ENCODE measurements at places on chromosomes 1 and 21. TPM values are rescaled to one million over a fixed set of nuclear protein-coding genes. Genes with fewer than 3 reads are reported as not detected.

The MTF2 gene
- total RNA-seq = 13.4 TPM

The RAB7B gene
- 0.32 TPM for total RNA-seq

The B3GALT2 gene
- 0.50 TPM for total RNA-seq

The TSPAN1 gene
- total RNA-seq = 1.5 TPM

The CRP gene
- 0.17 TPM for total RNA-seq

The CHI3L1 gene
- 1.7 TPM for total RNA-seq

The ZFP69B gene
- total RNA-seq = 0.83 TPM

The NHLH2 gene
- total RNA-seq = not detected

The SUSD4 gene
- total RNA-seq = 1.1 TPM

The HFM1 gene
- 0.42 TPM for total RNA-seq

- no peak for DNase-seq
Observed at GRCh38 chr1:49197081-49197480, 420.4 kb upstream of the BEND5 start.

GRCh38 chr1:27408151-27408550, 15.7 kb downstream of the GPR3 start:
- DNase-seq = no peak

DNA sequence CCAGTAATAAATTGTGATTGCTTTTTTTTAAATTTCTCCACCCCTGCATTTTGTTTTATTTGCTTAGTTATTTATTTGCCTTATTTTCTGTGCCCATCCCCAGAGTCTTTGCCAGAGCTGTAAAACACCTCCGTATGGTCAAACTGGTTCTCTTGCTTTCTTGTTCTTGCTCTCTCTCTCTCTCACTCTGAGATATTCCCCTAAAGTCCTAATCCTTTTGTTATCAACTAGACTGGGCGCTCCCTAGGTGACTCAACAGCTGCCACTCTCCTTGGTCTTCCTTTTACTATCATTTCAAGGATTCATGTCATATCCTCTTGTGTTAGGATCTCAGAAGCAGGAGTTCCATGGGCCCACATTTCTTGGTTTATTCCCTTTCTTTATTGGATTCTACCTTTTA, 160.0 kb downstream of the PRDM2 start:
- DNase-seq = no peak

GRCh38 chr1:52054496-52055065, 410 bp downstream of the TXNDC12 start:
- DNase-seq = no peak

DNA sequence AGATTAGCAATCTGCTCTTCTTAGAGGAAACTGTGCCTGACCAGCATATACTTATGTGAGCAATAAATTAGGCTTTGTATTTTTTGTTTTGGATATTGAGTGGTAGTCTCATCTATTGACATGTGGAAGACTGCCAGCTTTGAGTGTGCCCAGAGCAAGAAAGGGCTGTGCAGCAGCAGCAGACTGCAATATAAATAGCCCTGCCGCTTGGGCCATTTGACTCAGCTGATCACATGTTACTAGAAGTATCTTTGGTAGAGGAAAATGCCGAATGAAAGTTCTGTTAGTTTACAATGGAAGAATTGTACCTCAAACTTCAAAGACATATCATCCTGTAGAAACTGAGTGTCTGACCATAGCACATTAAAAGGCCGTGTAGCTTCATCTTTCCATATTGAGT, 9.1 kb upstream of the PSMB2 start:
- no peak for DNase-seq

- peak; percentile 75 for DNase-seq
Observed at GRCh38 chr1:207021876-207022596, 10.5 kb downstream of the C1orf116 start.

- DNase-seq = no peak
Observed at GRCh38 chr1:119673171-119673940, 25.3 kb upstream of the ZNF697 start.

GRCh38 chr1:110535985-110536384, 17.0 kb upstream of the KCNA10 start:
- no peak for DNase-seq

GRCh38 chr1:182301467-182302198, 90.0 kb downstream of the GLUL start:
- no peak for DNase-seq

DNA sequence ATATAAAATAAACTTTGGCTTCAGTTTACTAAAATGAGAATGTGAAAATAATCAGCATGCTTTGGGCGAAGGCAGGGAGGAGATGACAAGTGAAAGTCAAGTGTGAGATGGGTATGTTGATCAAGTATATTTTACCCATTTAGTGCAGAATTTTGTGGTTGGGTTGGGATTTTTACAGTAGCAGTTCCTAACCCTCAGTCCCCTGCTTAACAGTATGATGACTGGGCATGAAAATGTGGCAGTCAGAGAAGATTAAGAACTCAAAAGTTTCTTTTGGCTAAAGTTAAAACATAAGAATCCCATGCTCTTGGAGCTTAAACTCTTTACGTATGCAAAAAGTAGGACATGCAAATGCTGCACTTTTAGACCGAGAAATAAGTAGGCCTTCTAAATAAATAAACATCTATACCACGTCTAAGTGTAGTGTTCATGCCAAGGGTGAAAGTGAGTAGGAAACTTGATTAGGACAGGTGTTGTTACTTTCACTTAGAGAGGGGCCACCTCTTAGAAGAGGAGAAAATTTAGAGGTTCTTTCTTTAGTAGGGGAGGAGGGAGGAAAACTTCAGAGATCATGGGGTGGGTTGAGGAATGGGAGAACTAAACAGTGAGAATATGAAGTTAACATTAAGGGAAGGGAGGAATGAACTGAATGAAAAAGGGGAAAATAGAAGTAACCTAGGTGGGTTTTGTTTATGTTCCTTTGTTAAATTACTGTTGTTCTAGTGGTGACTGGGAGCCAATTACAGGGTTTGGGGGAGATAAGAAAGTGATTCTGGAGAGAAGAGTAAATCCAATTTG, 127.8 kb downstream of the OSBPL9 start:
- DNase-seq = no peak

GRCh38 chr1:168732736-168733135, 3.7 kb upstream of the DPT start:
- DNase-seq = no peak

- no peak for DNase-seq
Observed at GRCh38 chr1:90340606-90341005, 345.7 kb downstream of the ZNF326 start.

DNA sequence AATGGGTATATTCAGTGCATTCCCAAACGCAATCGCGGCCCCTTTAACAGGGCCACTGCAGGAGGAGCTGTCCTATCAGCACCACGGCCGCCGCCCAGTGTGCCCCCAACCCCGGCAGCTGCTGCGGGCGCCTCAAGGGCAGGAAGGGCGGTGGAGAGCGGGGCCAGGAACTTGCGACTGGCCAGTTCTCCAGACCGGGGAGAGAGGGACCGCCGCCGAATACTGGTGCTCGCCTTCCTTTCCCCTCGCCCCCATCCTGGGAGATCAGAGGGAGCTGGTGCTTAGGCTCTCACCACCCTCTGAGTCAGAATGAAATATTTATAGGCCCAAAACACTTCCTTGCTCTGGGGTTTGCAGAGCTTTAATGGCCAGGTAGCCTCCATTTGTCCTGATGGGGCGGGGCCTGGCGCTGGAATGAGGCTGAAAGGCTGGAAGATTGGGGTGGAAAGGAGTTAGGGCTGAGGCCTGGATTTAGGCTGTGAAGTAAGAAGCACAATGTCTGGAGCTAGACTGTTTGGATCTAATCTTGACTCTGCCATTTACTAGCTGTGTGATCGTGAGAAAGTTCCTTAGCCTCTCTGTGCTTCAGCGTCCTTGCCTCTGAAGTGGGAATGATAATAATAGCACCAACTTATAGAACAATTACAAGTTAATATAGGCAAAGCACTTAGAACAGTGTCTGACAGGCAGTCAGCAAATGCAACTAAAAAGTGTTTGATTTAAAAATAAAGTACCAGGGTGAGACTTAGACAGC, 75.5 kb downstream of the NAV1 start:
- no peak for DNase-seq

DNA sequence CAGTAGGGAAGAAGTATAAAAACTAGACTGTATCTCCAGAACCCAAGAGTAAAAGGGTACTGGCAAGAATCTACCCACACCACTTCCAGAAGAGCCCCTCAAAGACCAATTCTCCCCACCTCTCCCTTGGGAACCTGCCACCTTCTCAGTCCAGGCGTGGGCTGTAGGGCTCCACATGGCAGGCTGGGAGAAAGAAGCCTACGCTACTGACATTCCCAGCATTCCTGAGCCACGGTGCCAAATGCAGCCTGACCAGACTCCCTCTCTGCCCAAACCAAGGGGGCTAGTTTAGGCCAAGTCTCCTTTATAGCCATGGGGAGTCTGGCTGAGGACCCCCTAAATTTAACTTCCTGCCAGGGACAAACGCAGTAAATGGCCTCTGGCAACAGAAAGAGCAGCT, 2.0 kb downstream of the UBE2Q1 start:
- DNase-seq = no peak

DNA sequence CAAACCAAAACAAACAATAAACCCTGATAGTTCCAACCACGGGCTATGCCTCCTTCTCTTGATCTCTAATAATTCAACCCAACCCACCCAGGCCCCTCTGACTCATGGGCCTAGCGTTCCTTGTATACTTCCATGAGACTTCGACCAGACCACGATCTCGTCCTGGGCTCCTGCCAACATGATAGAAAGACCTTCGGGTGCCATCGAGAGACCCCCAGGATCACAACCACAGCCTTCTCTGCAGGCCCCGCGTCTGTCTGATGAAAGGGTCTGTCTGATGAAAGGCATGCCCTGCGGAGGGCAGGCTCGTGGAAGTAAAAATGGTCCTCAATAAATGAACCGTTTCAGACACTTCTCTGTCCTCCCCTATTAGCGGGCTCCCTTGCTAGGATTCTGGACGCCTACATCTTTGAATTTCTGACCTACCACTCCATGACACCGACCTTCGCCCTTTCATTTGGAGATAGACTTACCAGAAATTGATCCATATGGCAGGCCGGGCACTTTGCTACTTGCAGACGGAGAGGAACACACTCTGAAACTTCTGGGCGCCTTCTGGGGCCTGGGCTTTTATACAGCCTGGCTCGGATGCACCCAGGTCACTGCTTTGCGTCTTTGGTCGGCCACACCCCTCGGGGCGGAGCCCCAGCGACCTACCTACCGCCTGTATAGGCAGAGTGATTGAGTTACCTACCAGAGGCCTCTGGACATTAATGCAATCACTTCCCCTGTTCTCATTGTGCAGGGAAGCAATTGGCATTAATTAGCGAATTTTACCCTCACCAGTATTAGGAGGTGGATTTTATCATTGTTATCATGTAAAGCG, 5.3 kb upstream of the KLF18 start:
- DNase-seq = peak; percentile 81

GRCh38 chr1:174953285-174954072, 46.3 kb upstream of the CACYBP start:
- DNase-seq = no peak

DNA sequence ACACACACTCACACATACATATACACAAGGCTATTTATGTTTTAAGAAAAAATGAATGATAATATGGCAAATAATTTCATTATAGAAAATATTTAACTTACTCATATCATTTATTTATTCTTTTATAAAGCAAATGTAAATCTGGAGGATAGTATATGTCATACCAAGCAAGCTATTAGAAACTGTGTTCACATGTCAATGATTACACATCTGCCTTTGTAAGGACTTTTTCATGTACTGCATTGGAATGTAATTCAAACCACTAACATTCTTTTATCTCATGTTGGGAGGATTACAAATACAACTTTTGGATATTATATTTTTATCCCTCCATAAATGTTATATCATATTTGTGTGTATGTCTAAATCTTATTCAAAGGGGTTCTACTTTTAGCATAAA, 1887.4 kb downstream of the NCAM2 start:
- no peak for DNase-seq

- DNase-seq = no peak
Observed at GRCh38 chr1:59409549-59409948, 112.7 kb downstream of the FGGY start.

DNA sequence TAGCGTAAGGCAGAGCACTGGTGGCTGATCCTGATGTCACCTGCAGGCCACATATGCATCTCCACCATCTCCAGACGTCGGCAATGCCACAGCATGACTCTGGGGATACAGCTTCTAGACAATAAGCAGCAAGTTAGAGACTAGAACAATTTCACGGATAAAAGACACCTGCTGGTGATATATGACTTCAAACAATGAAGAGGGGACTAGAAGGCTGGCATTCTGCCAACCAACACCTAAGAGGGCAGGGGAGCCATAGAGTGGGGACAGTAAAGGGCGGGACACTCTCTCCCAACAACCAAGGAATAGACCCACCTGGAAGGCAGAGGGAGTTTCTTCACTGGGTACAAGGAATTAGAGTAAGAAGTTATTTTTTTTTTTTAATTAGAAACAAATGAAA, 126.7 kb downstream of the SIM2 start:
- no peak for DNase-seq

Data from esophagus muscularis mucosa (tissue), 4 donors.